ENCODE measurements at places on chromosomes 4 and X.

DNA sequence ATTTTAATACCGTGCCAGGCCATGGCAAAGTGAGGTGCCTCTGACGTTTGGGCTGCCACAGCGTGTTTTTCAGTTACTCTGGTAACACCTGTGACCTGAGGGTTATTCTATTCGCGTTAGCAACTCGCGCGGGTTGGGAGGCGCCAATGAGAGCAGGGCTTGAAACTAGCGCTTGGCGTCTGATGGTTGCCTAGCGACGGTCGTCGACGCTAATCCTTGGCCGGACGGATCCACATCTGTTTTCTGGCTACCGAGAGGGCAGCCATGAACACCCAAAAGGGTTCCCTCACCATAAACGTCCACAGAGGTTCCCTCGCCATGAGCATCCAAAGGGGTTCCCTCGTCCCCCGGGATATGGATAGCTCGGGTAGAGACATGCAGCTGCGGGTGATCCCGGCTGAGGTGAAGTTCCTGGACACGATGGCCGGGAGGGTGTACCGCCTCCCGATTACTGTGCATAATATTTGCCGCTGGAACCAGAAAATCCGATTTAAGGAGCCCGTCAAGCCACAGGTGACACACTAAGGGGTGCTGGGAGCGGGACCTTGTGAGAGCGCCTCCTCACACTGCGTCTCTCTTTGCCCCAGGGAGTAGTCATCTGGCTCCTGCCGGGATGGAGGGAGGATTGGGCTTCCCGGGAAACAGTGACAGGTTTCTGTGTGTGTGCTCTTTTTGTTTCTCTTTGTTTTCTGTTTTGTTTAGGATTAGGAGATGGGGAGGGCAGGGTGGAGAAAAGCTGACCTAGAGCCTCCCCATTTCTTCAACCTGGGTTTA, at the start of gene CFAP47:
CFAP47 (plus strand) TSS at position 199 of the 774 bp plus-strand sequence; CDS start at position 265, 66 bp downstream.
- no peak for DNase-seq

- no peak for DNase-seq
Observed at GRCh38 chr4:145912376-145912775, 26.2 kb downstream of the ZNF827 start.

- DNase-seq: no peak
Observed at GRCh38 chr4:115325836-115326235, 212.4 kb upstream of the NDST4 start.

DNA sequence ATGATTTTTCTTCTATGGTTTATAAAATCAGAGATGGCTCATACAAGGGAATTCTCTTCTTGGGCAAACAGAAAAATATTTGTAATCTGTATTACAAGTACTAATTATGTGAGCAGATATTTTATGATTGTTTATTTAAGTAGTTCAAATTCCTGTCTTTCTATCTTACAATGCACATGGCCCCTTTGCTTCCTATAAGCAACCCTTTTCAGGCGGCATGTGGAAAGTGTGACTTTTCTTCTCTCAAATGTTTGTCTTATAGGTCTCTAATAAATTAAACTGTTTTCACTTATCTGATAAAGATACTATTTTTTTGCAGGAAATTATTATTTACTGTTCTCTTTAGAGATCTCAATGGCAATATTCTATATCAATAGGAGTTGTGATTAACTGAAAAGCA, 259.3 kb upstream of the MAGEB18 start:
- no peak for DNase-seq

DNA sequence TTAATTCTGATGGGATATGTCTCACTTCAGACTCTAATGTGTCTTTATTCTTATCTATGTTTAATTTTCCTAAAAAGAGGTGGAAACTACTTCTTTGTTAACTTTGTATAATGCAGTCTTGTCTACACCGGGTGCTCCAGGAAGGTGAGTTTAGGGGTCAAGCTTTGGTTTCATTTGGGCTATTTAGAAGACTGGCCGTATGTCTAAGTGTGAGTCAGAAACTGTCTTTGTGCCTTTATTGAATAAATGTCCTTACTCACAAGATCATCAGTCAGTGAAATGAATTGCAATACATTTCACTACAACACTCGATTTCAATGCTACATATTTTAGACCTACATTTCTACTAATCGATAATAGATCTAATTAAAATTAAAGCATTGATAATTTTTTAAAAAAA, 56.2 kb downstream of the PROM1 start:
- DNase-seq: no peak

- peak; percentile 47 for DNase-seq
Observed at GRCh38 chr4:40662962-40663604, 33.4 kb upstream of the RBM47 start.

GRCh38 chr4:124415146-124415545, 297.4 kb downstream of the ANKRD50 start:
- DNase-seq: no peak

DNA sequence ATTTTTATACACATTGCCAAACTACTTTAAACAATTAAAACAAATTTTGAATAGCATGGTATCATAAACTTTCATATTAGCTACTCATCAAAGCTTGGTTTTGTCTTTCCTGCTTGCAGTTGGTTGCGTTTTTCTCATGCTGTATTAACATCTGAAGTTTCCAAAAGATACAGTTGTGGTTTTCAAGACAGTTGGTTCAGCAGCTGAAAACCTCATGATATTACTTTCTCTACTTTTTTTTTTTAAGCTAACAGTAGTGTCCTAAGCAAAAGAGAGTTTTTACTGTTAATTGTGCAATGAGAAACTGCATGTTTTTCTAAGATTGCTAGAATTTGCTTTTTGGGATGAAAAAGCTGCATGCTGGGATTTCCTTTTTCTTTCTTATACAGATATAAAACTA, 15.2 kb downstream of the RUFY3 start:
- DNase-seq: no peak

- peak; percentile 13 for DNase-seq
Observed at GRCh38 chr4:123671636-123672404, 275.2 kb downstream of the SPRY1 start.

DNA sequence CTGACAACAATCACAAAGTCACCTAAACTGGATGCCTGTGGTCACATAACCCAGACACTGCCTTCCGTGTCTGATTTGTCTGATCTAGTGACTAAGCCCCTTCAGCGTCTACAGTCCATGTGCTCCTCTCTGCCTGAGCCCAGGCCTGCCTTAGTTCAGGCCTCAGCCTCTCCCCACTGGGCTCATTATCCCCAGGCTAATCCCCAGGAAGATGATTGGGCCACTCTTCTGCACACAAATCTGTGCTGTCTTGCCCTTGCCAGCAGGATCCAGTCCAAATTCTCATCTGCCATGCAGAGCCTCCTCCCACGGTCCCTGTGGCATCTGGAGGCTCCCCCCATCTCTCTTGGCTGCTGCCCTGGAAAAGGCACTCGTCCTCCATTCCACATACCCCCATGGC, 96.5 kb downstream of the SLC2A9 start:
- DNase-seq: no peak

- no peak for DNase-seq
Observed at GRCh38 chr4:89598602-89599001, 238.4 kb downstream of the SNCA start.

GRCh38 chr4:76951672-76952010, 2.1 kb downstream of the SEPTIN11 start:
- no peak for DNase-seq

DNA sequence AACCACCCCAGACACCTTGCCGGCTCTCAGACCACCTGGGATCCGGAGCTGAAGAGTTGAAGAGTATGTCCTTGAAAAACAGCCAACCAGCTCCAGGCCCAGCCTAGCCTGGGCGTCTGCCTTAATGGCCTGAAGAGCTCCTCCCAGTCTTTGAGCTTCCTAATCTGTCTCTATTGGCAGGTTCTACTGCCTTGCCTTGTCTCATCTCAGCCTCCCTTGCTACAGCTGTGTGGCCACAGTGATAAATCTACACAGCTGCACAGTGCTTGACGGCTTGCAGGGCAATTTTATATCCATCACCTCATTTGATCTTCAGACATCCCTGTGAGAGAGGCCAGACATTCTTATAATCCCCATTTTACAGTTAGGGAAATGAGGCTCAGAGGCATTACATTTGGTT, 19.9 kb downstream of the AWAT2 start:
- no peak for DNase-seq

GRCh38 chr4:78297116-78297800, 240.1 kb downstream of the FRAS1 start:
- no peak for DNase-seq

DNA sequence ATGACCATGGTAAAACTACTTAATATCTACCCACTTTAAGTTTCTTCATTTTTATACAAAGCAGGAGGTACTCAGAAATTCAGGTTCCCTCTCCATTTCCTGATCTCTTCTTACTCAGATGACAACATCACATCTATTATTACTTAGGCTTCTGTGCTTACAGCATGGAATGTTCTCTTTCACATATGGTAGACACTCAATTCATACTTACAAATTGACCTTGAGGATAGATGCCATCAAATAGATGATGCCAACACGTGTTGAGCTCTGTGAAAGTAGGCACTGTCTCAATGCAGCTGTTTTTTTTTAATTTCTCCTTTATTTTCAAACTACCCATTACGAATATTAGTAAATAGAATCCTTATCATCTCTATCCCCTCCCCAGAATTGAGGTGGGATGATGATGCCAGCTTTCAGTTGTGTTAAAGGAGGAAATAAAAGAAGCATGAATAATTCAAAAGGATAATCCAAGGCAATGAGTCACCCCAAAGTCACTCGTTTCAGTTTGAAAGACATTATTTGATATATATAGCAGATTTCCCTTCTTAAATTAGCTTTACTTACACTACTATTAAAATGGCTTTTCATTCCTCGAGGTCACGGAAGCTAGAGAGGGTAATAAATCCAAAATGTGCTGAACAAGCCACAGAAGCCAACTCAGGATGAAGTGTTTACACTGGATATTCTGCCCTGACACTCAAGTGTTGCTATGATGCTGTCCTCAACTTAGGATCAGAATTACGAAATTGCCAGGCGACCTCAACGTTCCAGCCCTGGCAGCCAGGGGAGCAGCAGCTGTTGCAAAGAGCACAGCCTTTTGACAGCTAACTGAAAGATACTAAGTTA, 124.2 kb upstream of the EOLA2 start:
- no peak for DNase-seq

GRCh38 chrX:101210630-101211029, 9.0 kb upstream of the DRP2 start:
- DNase-seq: no peak

- DNase-seq: no peak
Observed at GRCh38 chr4:5373327-5373726, 322.0 kb downstream of the STK32B start.

DNA sequence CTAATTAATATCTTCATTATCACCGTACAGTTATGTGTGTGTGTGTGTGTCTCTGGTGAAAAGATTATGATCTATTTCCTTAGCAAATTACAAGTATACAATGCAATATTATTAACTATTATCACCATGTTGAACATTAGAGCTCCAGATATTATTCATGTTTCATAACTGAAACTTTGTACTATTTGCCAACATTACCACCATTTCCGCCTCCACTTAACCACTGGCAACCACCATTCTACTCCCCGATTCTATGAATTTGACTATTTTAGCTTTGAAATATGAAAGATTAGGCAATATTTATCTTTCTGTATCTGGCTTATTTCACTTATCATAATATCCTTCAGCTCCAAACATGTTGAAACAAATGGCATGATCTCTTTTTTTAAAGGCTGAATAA, 717.9 kb downstream of the ARAP2 start:
- no peak for DNase-seq

DNA sequence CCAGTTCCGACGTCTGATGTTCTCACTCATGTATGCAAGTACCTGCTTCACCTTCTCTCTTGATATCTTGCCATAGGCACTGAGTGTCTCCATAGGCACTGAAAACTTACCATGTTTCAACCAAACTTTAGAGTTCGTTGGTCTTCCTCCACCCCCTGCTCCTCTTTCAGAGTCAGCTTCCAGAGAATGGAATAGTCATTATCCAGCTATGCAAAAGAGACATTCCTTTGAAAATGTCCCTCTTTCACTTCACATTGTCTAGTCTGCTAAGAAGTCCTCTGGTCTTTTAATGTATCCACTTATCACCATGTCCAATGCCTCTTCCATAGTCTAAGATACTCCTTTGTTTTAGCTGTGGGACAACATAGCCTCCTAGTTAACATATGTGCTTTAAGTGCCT, 566.0 kb upstream of the TENM3 start:
- DNase-seq: no peak

DNA sequence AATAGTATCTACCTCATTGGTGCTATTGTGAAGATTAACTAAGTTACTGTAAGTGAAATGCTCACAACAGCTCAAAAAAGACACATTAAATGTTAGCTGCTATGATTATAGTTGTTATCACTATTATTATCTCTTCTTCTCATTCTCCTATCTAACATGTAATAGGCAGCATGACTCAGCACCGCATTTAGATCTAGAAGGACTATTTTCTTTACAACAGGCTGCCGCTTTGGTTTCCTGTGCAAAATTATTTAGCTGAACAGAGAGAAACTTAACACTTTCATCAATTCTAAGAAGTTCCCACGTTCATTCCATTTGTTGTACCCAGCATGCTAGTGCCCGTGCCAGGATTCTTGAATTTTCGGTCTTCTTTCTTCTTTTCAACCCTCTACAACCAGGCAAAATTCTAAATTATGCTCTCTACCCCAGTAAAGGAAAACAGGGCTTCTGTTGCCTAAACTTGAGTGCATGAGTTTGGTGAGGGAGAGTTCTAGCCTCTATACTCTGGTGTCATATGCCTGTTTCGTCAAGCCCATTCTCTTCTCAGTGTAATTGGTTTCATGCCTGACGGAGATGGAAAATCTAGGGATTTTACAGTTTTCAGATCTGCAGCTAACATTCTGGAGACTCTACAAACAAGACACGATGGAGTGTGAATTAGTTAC, 378.9 kb downstream of the PPP1R2C start:
- no peak for DNase-seq
